ENCODE measurements at places on chromosomes 2 and 18.

DNA sequence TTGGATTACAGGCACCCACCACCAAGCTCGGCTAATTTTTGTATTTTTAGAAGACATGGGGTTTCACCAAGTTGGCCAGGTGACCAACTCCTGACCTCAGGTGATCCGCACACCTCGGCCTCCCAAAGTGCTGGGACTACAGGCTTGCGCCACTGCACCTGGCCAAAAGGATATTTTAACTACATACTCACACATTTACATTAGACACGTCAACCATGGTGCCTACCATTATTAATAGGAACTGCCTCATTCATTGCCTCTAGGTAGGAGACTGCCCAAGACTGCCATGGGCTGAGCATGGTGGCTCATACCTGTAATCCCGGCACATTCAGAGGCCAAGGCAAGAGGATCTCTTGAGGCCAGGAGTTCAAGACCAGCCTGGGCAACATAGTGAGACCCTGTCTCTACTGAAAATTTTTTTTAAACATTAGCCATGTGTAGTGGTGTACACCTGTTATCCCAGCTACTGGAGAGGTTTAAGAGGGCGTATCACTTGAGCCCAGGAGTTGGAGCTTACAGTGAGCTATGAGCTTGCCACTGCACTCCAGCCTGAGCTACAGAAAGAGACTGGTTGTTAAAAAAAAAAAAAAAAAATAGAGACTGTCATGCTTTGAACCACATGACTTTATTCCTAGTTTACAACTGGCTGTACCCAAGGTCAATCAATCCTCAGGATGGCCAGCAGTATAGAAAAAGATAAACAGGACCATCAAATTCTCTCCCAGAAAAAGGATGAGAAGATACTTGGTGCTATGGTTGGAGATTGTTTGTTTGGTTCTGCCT is 31.1 kb upstream of the EPC2 start:
- DNase-seq = no peak
- no peaks in the 10 kb centered on the region for H3K36me3 ChIP-seq
- H3K27me3 ChIP-seq = no peaks in the 10 kb centered on the region
- H3K27ac ChIP-seq = peak overlapping the region; percentile 24

DNA sequence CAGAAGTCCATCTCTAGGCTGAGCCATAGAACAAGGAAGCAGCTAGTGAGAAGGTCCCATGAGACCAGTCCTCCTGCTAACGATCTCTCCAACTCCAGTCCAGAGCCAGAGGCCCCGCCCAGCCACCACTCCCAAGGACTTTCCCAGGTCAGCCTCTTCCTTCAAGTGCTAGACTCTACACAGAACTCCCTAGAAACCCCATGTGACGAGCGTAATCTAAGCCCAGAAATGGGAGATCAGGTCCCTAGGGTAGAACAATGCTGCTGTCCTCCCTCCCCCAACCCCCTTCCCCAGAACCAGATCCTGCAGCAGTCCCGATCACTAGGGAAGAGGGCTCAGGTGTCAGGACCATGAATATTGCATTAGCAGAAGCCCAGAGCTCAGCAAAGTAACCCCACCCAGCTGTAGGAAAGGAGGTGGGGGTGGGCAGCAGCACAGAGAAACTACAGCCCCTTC is 6.9 kb downstream of the DCTN1 start:
- H3K27ac ChIP-seq = no peak overlapping the region
- H3K27me3 ChIP-seq = no peaks in the 10 kb centered on the region
- H3K4me3 ChIP-seq = peak overlapping the region; percentile 59
- peak; percentile 39 for DNase-seq

GRCh38 chr2:16270441-16270840 is 330.1 kb downstream of the MYCN start:
- no peaks in the 10 kb centered on the region for H3K36me3 ChIP-seq
- no peak overlapping the region for H3K27ac ChIP-seq
- no peak overlapping the region for H3K4me3 ChIP-seq
- DNase-seq = no peak

DNA sequence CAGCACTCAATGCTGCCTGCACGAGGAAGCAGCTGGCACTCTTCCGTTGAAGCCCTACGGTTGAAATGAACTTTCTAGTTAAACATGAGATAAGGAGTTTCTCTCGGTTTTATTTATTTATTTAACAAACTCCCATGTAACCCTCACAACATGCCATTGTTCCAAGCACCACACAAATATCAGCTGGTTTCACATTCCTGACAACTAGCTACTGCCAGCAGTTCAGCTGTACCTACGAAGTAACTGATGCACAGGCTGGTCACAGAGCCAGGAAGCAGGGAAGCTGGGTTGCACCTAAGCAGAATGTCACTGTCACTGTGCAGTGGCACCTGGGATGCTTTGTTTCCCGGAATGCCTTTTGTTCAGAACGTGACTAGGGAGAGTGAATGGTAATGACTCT is 18.1 kb downstream of the TIMM21 start:
- H3K4me1 ChIP-seq = no peaks in the 10 kb centered on the region
- no peaks in the 10 kb centered on the region for H3K27me3 ChIP-seq

- H3K36me3 ChIP-seq = no peaks in the 10 kb centered on the region
- H3K4me1 ChIP-seq = no peaks in the 10 kb centered on the region
- H3K4me3 ChIP-seq = no peak overlapping the region
- DNase-seq = no peak
These were observed 81.5 kb upstream of the COL3A1 start for GRCh38 chr2:188892636-188893035.

GRCh38 chr18:71707400-71707799 is 836.7 kb downstream of the CBLN2 start:
- H3K36me3 ChIP-seq = peaks cover 9% of the 10 kb centered on the region
- no peaks in the 10 kb centered on the region for H3K27me3 ChIP-seq
- no peak for DNase-seq
- no peak overlapping the region for H3K4me3 ChIP-seq

DNA sequence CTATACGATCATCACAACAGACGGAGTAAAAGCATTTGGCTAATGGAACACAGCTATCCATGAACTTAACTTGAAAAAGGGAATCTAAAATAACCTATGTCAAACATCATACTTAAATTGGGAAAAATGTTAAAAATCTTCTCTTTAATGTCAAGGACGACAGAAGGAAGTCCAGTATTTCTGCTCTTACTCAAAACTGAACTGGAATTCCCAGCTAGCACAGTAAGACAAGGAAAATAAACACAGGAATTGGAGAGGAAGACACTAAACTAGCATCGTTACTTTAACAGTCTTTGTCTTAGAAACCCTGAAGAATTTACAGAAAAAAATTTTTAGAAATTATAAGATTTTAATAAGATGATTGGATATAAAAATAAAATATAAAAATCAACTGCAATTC is 112.6 kb downstream of the HDAC4 start:
- no peak overlapping the region for H3K27ac ChIP-seq
- no peak overlapping the region for H3K4me3 ChIP-seq
- H3K4me1 ChIP-seq = peaks cover 29% of the 10 kb centered on the region
- DNase-seq = no peak
- H3K36me3 ChIP-seq = no peaks in the 10 kb centered on the region

GRCh38 chr2:241635756-241636155 is 1.2 kb downstream of the THAP4 start:
- H3K27me3 ChIP-seq = no peaks in the 10 kb centered on the region
- DNase-seq = no peak
- peak overlapping the region; percentile 98 for H3K4me3 ChIP-seq
- peaks cover 22% of the 10 kb centered on the region for H3K36me3 ChIP-seq
- peak overlapping the region; percentile 50 for H3K27ac ChIP-seq
- peaks cover 12% of the 10 kb centered on the region for H3K4me1 ChIP-seq

DNA sequence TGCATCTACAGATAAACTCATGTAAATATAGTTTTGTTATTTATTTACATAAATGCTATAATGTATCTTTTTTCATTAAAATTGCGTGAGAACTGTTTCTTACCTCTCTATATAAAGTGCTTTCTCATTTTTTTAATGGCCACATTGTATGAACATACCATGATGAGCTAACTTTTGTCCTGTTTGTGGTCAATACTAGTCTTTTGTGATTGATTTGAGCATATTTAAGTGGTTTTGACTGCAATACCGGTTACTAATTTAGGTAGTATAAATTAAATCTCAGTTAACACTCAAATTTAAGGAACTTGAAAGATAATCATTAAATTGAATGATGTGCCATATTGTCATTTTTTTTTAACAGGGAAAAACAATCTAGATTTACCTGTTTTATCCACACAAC is 108.2 kb downstream of the HAUS1 start:
- H3K27me3 ChIP-seq = no peaks in the 10 kb centered on the region
- H3K36me3 ChIP-seq = no peaks in the 10 kb centered on the region
- H3K4me3 ChIP-seq = no peak overlapping the region
- no peak for DNase-seq

GRCh38 chr18:5294113-5294456 is 1.4 kb downstream of the ZBTB14 start:
- peak overlapping the region; percentile 96 for H3K4me3 ChIP-seq
- no peak overlapping the region for H3K27ac ChIP-seq
- DNase-seq = no peak
- H3K27me3 ChIP-seq = peaks cover 16% of the 10 kb centered on the region

- H3K4me3 ChIP-seq = no peak overlapping the region
- no peaks in the 10 kb centered on the region for H3K4me1 ChIP-seq
- no peak for DNase-seq
- H3K27ac ChIP-seq = no peak overlapping the region
- H3K27me3 ChIP-seq = no peaks in the 10 kb centered on the region
These were observed 61.7 kb downstream of the ACKR3 start for GRCh38 chr2:236631281-236631855.

DNA sequence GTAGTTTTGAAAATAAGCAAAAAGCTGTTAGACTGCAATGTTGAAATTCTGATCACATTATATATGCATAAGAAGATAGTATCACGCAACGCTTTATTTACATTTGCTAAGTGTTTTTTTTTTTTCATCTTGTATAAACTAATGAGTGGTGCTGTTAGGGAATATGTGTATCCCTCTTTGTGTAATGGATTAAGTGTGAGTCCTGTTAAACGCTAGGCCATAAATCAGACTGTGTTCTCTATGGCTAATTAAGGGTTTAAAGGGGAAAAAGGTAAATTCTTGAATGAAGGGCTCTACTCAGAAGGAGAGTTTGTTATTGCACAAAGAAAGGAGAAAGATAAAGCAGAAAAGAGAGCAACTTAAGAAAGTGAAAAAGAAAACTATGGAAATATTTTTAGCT is 4.8 kb upstream of the ASXL3 start:
- H3K4me3 ChIP-seq = no peak overlapping the region
- DNase-seq = no peak
- H3K4me1 ChIP-seq = peaks cover 13% of the 10 kb centered on the region
- H3K27ac ChIP-seq = no peak overlapping the region

DNA sequence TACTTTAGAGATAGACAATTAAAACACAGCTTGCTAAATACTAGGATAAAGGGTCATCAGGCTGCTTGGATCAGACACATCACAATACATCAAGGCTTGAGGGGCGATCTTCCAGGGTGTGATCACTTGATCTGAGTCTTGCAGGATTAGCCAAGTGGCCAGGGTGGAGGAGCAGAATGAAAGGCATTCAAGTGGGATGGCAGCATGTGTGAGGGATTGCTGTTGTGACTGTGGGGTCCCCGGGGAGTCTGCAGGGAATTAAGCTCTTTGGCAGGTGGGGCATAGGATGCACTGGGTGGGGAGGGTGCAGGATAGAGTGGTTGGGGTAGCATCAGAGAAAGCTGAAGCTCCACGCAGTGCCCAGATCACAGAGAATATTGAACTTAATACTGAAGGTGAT is 58.0 kb upstream of the TMEM163 start:
- no peaks in the 10 kb centered on the region for H3K27me3 ChIP-seq
- H3K4me1 ChIP-seq = peaks cover 18% of the 10 kb centered on the region
- H3K27ac ChIP-seq = no peak overlapping the region
- H3K36me3 ChIP-seq = no peaks in the 10 kb centered on the region

DNA sequence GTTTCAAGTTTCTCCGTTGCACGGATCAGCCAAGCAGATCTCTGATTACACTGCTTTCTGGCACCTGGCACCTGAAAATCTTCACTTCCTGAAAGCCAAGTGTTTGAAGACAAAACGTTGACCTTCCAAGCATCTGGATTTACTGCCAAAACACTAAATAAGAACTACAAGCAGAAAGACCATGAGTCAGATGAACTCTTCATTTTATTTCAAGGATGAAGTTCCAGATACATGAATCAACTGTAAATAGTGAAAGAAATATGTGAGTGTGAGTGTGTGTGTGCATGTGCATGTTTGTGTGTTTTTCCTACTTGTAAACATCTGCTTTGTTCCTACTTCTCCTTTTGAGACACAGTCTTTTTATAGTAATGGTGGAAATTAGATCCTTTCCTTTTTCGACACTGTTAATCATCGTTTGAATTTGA is 60.0 kb upstream of the DTNA start:
- H3K27ac ChIP-seq = peak overlapping the region; percentile 21
- H3K4me1 ChIP-seq = peaks cover 26% of the 10 kb centered on the region
- H3K4me3 ChIP-seq = no peak overlapping the region

- H3K27ac ChIP-seq = no peak overlapping the region
- no peaks in the 10 kb centered on the region for H3K36me3 ChIP-seq
- no peak for DNase-seq
These were observed 37.4 kb downstream of the NCK2 start for GRCh38 chr2:105782123-105782522.

DNA sequence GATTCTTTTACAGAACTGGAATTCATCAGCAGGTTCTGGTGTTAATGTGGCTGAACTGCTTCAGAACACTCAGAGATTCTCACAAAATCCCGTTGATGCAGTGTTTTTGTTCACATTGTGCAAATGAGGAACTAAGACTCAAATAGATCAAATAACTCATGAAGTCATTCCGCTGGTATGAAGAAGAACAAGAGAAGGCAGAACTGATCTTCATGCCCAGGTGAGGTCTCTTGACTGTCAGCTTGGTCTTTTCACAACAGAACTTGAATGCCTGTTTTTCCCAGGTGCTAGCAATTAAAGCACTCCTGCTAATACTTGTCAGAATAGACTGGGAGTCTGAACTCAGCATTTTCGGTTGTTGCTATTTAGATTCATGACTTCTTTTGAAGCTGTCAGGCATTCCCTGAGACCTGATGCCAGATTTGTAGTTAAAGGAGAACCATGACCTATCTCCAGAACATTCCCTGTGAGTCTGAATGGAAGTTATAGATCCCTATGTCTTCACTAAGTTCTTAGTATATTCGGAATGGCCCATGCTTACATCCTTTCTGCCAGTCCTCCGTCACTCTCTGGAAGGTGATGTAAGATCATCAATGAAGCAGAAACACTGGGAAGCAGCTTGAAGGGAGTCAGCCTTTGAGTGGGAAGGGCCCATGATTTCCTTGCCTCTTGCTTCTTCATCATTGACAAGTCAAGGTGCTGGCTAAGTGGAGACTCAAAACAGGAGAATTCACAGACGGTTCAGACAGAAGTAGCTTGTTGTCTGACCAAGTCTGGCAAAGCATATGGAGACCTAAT is 155.7 kb downstream of the MTCL1 start:
- no peaks in the 10 kb centered on the region for H3K36me3 ChIP-seq
- no peak overlapping the region for H3K27ac ChIP-seq
- no peaks in the 10 kb centered on the region for H3K27me3 ChIP-seq
- DNase-seq = no peak
- no peak overlapping the region for H3K4me3 ChIP-seq

- no peaks in the 10 kb centered on the region for H3K36me3 ChIP-seq
- no peak overlapping the region for H3K4me3 ChIP-seq
- no peak for DNase-seq
- no peak overlapping the region for H3K27ac ChIP-seq
- H3K4me1 ChIP-seq = peaks cover 57% of the 10 kb centered on the region
These were observed 39.4 kb downstream of the MAP4K4 start for GRCh38 chr2:101736861-101737291.

All from GM23338 (cell line).